Right forelimb (tissue), 1 donor: ENCODE measurements at places on chromosomes 5 and 9.
A peak's percentile ranks its signal among the peaks of the same experiment; 100 is the strongest.

DNA sequence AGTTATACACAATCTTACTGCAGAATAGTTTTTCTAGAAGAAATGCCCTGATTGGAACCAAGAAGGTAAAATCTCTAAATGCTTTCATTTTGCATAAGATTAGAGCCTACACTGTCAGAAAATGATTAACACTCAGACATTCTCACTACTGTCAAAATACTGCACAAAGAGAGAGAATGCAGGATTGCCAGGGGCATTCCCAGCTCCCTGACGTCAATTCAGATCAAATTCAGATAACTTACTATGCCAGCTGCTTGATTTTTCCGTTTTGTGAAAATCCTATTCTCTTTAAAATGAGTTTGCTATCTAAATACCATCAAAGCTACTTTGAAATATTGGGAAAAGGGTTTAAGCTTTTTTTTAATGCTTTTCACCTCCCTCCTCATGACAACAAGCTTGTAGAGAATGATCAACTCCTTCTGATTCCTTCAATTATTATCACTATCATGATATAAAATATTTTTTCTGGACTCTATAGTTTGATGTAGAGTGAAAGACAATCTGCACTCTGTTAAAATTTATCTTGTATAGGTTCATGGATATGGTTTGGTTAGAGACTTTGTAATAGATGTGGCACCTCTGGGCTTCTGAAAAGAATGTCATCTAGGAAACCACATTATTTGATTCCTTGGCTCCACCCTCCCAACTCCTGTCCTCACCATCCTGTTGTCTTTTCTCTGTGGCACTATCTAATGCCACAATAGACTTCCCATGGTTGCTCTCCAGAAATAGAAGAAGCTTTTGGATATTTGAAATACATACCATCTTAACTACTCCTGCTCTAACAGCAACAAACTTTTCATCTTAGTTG is 407.7 kb downstream of the PDE4D start:
- DNase-seq = no peak

GRCh38 chr9:134002796-134003195 is 10.7 kb upstream of the VAV2 start:
- no peak for DNase-seq

DNA sequence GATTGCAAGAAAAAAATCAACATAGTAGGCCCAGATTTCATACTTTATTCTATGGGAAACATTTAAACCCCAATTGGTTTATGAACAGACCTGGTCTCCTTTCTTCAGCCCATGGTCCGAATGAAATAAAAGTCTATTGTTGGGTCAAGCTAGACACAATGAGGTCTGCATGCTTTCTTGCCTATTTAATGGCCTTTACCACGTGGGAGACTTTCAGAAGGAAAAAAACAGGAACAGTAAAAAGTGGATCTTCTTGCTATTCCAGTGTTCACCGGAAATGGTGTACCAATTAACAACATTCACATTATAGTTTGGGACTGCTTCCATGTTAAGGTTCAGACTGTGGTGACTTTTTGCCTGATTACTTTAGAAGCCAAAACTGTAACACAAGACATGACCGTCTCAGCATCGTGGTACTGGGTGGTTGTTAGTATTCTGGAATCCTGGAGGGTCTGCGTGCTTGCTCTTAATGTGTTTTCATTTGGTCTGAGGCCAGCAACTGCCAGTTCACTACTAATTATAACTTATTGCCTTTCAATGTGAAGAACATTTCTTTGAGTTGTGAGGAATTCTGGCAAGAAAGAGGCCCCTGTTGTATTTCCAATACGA is 85.4 kb upstream of the PRRC1 start:
- DNase-seq = no peak

DNA sequence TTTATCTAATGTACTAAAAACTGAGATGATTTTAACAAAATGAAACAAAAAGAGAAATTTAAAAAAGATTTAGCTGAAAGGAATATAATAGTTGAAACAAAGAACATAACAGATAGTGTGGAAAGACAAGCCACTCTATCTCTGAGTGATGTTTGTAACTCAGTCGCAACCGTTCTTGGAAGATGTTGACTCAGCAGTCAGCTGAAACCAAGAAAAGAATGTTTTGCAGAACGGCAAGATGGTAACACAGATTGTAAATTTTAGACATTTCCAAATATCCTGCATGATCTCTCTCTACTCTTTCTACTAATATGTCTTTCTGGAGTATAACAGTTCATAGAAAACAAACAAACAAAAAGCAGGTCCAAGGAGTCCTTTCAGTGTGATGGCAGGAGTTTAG is 746.1 kb upstream of the CDH6 start:
- no peak for DNase-seq

- DNase-seq = no peak
Observed at GRCh38 chr9:132942541-132943182, 1.8 kb downstream of the TSC1 start.

DNA sequence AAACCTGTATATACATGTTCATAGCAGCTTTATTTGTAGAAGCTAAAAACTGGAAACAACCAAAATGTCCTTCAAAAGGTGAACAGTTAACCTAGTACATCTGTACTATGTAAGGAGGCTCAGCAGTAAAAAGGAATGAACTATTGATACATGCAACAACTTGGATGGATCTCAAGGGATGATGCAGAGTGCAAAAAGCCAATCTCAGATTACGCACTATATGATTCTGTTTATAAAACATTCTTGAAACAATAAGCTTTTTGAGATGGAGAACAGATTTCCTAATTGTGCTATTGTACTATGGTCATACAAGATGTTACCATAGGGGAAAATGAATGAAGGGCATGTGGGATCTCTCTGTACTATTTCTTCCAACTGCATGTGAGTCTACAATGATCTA is 88.9 kb downstream of the PAM start:
- DNase-seq = no peak

DNA sequence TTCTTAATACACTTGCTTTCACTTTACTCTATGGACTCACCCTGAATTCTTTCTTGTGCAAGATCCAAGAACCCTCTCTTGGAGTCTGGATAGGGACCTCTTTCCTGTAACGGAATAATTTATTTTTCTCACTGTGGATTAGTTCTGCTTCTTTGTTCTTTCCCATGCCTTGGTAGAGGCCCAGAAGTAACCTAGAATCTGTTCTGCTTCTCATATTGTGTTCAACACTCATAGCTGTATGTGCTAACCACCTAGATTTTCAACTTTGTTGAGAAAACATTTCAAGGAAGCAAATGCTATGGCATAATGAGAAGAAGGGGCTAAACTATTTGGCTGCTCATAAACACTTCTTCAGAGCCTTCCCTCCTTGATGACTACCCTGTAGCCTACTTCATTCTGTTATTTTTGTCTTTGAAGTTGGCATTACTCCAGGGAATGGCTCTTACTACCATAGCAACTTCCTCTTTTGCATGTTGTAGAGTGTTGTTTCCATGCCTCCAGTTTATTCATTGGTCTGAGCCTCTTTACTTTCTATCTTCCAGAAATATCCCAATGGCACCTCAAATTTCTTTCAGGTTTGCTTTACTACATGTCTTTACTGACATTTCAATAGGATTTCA is 74.3 kb downstream of the KIAA0825 start:
- no peak for DNase-seq

GRCh38 chr5:124583469-124584350 is 162.7 kb downstream of the ZNF608 start:
- DNase-seq = no peak

- DNase-seq = no peak
Observed at GRCh38 chr9:135221576-135221950, 134.1 kb downstream of the OLFM1 start.

DNA sequence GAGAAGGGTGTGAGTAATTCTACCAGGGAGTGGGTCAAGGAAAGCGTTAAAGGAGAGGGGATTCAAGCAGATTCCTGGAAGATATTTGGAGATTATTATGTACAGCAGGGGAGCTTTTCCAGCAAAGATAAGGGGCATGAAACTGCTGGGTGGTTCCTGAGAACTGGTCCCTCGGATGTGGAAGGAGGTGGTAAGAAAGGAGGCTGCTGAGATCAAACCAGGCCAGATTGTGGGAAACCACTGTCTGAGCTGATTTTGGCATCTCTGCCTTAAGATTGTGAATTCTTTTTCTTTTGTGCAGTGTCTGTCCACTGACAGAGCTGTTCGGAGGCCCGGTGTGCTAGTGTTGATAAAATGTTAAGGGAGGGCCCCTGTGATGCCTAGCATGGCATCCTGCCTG is 45.4 kb downstream of the SNX30 start:
- no peak for DNase-seq

DNA sequence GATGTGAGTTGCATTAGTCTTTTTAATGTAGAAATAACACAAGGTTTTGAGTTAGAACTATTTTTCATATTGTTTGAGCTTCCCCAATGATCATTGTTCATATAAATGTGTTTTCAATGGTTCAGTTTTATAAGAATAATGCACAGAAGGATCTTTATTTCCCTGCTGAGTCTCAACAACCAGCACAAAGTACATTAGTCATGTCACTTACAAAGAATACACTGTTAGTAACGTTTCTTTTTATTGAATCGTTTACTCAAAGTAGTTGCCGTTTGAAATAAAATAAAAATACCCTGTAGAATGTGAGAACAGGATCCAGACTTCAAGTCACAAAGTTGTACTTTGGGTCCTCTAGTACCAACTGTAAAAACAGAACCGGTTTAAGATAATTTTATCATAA is 41.5 kb downstream of the ERCC8 start:
- DNase-seq = no peak

DNA sequence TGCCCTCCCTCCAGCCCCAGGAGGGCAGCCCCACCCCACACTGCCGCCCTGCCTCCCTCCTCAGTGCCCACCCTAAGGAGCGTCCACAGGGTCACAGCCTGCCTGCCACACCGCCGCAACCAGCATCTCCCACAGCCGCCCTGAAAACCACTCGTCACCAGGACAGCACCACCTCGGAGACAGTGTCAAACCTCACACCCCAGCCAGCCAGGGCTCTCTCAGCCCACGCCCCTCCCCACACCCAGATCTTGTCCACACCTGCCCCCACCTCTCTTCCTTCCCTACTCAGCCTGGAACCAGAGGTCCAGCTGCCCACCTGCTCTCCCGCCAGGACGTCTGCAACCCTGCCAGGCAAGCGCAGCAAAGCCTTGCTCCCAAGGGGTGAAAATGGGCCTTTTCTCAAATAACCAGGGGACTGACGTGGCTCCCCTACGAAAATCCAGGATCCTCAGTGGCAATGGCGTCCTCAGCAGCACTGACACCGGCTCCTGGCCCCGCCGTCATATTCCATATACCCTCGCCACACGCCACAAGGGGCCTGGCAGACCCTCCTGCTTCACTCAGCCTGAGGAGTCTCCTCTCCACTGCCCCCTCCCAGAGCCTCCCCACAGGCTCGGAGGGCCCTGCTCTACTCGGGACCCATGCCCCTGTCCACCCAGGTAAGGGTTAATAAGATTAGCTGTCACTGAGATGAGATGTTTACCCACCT is 71.0 kb upstream of the ADAMTS2 start:
- peak; percentile 13 for DNase-seq

DNA sequence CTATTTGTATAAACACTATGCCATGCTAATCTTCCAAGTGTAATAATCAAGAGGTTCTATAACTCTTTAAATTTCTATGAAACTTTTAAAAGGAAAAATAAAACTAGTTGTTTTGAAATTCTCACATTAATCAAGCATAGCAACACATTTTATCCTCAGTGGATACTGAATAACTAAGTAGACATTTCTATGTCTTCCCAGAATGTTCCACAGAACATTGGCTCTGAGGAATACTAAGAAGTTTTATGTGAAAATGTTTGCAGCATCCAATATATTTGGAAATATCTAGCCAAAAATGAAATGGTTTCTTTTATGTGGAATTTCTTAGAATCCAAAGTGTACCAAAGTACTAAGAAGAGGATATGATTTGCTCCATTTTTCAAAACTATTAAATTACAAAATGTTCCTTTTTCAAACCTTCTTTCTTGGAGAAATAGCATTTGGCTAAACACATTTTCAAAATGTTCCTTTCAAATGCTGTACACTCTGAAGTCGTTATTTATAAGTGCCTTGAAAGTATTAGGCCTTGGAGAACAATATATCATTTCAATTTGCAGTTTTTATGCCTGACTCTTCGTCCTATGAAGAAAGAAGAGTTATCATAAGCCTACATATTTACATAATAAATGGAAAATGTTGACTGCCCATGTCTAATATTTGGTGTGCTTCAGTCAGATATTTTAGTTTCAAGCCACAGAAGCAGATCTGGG is 175.6 kb upstream of the COX7C start:
- DNase-seq = no peak

GRCh38 chr9:90000925-90001324 is 396.1 kb downstream of the GADD45G start:
- DNase-seq = no peak

- DNase-seq = no peak
Observed at GRCh38 chr5:94778299-94778698, 159.8 kb downstream of the SLF1 start.

GRCh38 chr5:124057724-124058231 is 545.8 kb downstream of the CSNK1G3 start:
- no peak for DNase-seq

DNA sequence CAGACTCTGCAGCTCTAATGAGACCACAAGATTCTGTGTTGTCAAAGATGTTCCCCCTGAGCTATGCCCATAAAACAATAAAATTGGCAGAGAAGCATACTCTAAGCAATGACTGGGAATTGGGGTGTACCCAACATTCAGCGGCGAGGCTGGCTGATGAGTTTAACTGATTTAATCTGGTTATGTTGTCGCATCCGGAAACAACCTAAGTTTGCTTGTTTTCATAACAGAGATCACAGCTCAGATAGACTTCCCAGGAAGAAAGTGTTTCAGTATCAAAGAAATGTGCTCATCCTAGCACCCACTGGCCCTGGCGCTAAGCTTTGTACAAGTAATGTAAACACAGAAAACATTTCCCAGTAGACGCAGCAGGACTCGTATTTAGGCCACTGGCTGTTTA is 7.4 kb downstream of the SEMA5A start:
- DNase-seq = no peak

DNA sequence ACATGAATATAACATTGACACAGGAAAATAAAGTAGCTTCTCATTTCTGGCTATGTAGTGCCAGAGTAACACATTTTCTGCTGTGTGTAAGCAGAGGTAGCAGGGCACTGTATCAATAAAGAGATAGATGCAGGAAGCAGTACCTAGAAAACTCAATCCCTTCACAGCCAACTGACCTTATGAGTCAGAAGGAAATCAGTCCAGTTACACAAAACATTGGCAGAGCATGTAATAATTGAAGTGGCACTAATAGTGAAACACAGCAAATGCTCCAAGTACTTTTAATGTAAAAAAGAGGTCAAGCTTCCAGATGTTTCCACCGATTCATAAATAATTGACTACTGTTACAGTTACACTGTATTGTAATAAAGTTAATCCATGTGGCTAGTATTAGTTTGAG is 706.6 kb downstream of the EFNA5 start:
- DNase-seq = no peak

DNA sequence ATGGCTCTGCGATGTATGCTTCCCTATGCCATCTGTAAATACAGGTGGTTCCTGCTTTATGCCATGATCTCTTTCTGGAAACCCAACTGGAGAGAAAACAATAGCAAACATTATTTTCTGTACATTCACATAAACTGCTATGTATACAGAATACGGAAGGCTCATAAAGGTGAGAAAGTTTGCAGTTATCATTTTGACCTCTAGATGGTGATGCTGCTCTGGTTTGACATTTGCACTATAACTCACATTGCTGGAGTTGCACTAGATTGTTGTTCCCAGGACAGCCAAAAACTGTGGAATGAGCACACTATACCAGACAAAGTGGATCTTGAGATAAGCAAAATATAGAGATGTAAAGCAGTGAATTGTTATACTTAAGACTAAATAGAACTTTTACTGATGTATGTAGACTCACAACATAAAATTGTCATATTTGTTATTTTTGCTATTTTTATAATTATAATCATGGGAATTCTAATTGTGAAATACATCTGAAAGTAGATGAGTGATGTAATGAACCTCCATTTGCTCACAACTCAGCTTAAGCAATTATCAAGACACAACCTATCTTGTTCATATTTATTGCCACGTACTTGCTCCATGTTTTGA is 246.5 kb downstream of the PTPRD start:
- DNase-seq = no peak
